ENCODE measurements at places on chromosomes 6 and 20. TPM values are rescaled to one million over a fixed set of nuclear protein-coding genes. Genes with fewer than 3 reads are reported as not detected.

Gene HMGN3
- 134 TPM for total RNA-seq

Gene C4A
- 10.1 TPM for total RNA-seq

Gene KCNK16
- total RNA-seq = not detected

Gene CRYBG1
- 0.07 TPM for total RNA-seq

DNA sequence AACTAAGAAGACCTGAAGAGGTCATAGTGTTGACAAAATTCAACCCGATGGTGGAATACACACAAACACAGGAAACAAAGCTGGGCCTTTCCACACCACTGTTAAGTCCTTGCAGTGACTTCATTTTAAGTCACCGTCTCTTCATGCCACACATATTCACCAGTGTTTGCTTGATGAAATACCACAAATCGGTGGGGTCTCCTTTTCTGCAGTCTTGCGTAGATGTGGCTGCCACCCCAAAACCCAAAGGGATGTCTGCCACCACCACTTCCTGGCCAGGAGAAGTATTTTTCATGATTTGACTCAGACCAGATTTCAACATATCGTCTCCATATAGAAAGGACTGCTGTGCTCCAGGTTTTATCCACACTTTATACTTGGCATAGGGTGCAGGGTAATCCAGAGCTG lies 11.0 kb upstream of the COL10A1 start:
- H3K36me3 ChIP-seq = peaks cover under 1% of the 10 kb centered on the region
- H3K27ac ChIP-seq = no peak overlapping the region
- DNase-seq = no peak

- H3K4me1 ChIP-seq = no peaks in the 10 kb centered on the region
- H3K4me3 ChIP-seq = no peak overlapping the region
- H3K27ac ChIP-seq = no peak overlapping the region
- no peak for DNase-seq
- H3K27me3 ChIP-seq = no peaks in the 10 kb centered on the region
- H3K36me3 ChIP-seq = peaks cover 7% of the 10 kb centered on the region
Measured at GRCh38 chr6:128290221-128290620, 230.2 kb downstream of the PTPRK start.

- DNase-seq = no peak
- H3K4me3 ChIP-seq = no peak overlapping the region
- H3K4me1 ChIP-seq = peaks cover 33% of the 10 kb centered on the region
- H3K27ac ChIP-seq = no peak overlapping the region
Measured at GRCh38 chr20:57503035-57503658, 21.8 kb downstream of the CTCFL start.

DNA sequence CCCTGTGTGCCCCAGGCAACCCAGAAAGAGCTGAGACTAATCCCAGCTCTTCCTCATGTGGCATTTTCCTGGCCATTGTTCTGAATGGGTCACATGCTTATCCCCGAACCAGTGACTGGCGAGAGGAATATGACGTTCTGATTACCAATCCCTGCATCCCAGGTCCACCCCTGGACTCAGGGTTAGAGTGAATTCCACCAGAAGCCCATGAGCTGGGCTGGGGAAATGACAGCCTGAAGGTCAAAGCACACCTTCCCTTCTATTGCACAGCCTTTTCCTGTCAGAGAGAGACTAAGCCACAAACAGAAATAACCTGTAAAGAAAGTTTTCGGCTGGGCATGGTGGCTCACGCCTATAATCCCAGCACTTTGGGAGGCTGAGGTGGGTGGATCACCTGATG lies 70.9 kb downstream of the ZNF217 start:
- H3K27me3 ChIP-seq = no peaks in the 10 kb centered on the region
- H3K4me1 ChIP-seq = peaks cover 4% of the 10 kb centered on the region
- H3K4me3 ChIP-seq = no peak overlapping the region
- no peaks in the 10 kb centered on the region for H3K36me3 ChIP-seq
- DNase-seq = no peak
- no peak overlapping the region for H3K27ac ChIP-seq

DNA sequence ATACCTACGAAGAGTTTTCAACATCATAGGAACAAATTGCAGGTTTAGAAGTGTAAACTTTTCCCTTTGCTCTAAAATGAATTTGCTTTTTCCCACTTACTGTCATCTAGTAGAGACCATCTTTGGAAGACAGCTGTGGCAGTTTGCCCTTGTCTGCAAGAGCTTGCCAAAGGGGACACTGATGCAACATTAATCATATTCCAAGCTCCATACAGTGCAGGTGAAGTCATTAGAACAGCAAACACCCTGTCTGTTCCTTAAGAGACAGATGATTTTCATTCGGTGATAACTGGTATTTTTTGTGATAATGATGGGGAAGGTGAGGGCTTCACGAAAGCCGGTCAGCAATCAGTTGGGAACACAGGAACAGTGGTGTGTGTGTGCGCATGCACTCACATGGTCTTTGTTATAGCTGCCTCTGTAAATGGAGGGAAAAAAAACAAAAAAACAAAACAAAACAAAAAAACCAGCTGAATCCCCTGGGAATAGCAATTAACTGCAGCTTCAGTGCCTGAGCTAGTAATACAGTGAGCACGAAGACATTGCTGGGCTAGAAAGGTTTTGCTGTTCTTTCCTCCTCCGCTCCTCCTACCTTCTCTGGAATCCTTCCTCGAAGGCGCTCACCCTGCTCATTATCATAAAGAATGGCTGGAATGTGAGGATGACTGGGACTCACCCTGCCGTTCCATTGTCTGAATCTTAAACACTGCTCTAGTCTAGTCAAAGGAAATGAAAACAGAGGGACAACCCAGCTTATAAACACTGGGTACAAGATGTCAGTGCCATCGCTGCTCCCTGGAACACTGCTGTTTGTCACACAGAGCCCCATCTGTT lies 35.2 kb upstream of the KIF13A start:
- DNase-seq = peak; percentile 10
- H3K36me3 ChIP-seq = peaks cover 3% of the 10 kb centered on the region
- H3K4me1 ChIP-seq = peaks cover 24% of the 10 kb centered on the region
- H3K27ac ChIP-seq = peak overlapping the region; percentile 98

DNA sequence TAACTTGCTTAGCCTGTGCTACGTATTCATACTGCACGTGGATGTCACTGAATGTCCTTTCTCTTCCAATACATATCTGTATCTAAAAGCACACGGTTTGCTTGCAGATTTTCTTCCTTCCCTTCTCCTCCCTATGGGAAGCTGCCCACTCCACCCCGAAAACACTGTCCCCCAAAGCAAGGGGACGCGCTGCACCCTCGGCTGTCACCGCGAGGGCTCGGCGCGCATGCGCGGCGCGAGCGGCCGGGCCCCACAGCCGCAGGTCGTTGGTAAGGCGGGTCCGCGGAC lies 659 bp downstream of the TMX4 start:
- no peaks in the 10 kb centered on the region for H3K36me3 ChIP-seq
- peak overlapping the region; percentile 93 for H3K4me3 ChIP-seq
- H3K4me1 ChIP-seq = peaks cover 10% of the 10 kb centered on the region
- DNase-seq = no peak
- no peaks in the 10 kb centered on the region for H3K27me3 ChIP-seq

GRCh38 chr20:24701668-24702067 lies 232.2 kb downstream of the SYNDIG1 start:
- H3K4me3 ChIP-seq = no peak overlapping the region
- H3K4me1 ChIP-seq = no peaks in the 10 kb centered on the region
- no peak for DNase-seq
- H3K27ac ChIP-seq = no peak overlapping the region

DNA sequence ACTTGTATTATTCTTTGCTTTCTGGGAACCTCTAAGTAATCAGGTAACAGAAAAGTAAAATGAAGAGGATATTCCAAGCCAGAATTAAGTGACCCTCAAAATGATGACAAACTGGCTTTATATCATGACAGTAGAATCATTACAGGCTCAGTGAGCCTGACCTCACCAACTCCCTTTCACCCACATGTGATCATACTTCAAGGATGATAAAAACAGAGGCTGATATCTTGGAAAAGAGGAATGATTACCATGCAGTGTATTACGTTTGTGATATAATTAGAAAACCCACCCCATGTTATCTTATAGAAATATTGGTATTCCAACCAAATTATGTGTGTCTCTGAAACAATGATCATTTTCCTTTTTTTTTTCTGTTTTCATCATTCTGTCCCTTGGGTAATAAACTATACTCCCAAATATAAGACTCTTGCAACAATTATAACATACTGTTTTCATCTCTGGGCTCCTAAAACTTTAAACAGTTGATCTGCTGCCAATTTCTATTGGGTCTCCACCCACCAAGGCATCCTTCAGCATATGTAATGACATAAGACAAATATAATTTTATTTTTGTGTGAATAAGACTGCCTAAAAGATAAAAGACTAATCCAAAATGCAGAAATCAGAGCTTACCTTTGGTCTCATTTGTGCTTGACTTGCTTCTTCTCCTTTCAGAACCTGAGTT lies 115.7 kb downstream of the DST start:
- no peak overlapping the region for H3K27ac ChIP-seq
- no peak for DNase-seq
- peaks cover 8% of the 10 kb centered on the region for H3K36me3 ChIP-seq
- peak overlapping the region; percentile 31 for H3K4me3 ChIP-seq
- H3K27me3 ChIP-seq = no peaks in the 10 kb centered on the region
- peaks cover 16% of the 10 kb centered on the region for H3K4me1 ChIP-seq

- H3K27ac ChIP-seq = no peak overlapping the region
- H3K36me3 ChIP-seq = no peaks in the 10 kb centered on the region
- H3K4me1 ChIP-seq = peaks cover 38% of the 10 kb centered on the region
- peaks cover 63% of the 10 kb centered on the region for H3K27me3 ChIP-seq
Measured at GRCh38 chr6:108737594-108738546, 110.4 kb upstream of the ARMC2 start.

DNA sequence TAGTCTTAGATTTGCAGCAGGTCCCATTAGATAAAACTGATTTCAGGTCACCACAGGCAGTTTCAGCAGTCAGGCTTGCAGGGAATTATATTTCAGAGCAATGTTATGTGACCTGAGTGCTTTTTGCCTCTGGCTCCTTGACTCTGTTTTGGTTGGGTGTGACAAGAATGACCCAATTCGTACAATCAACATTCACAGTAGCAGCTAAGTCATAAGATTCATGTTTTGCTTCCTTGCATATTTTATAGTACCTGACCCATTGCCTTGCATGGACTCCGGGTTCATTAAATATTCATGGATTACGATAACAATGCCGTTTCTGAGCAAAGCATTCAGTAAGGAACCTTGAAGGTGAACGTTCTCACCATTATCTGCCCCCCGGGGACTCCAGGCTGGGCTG lies 152.0 kb upstream of the CST7 start:
- H3K4me3 ChIP-seq = no peak overlapping the region
- no peaks in the 10 kb centered on the region for H3K36me3 ChIP-seq
- no peak overlapping the region for H3K27ac ChIP-seq
- no peaks in the 10 kb centered on the region for H3K4me1 ChIP-seq
- no peaks in the 10 kb centered on the region for H3K27me3 ChIP-seq

GRCh38 chr6:47163536-47163935 lies 121.4 kb upstream of the ADGRF1 start:
- no peak for DNase-seq
- peaks cover 4% of the 10 kb centered on the region for H3K4me1 ChIP-seq
- no peaks in the 10 kb centered on the region for H3K36me3 ChIP-seq
- H3K27ac ChIP-seq = no peak overlapping the region
- H3K4me3 ChIP-seq = no peak overlapping the region

DNA sequence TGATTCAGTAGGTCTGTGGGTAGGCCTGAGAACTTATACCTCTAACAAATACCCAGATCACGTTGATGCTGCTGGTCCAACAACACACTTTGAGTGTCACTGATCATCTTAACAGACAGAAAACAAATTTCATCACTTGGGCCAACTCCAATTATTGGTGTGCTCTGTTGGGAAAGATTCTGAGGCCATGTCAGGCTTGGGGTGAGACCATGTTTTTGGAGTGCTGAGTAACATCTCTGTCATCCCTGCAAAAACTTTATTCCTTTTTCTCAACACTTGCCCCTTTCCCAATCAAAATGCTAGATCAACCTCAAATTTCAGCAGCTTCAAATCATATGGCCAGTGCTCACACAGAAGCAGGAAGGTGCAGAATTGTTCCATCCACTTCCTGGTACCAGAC lies 108.8 kb upstream of the TENT5A start:
- H3K4me1 ChIP-seq = no peaks in the 10 kb centered on the region
- no peak overlapping the region for H3K27ac ChIP-seq
- DNase-seq = no peak
- H3K4me3 ChIP-seq = no peak overlapping the region
- no peaks in the 10 kb centered on the region for H3K36me3 ChIP-seq

- H3K36me3 ChIP-seq = peaks cover 4% of the 10 kb centered on the region
- no peak overlapping the region for H3K4me3 ChIP-seq
- no peaks in the 10 kb centered on the region for H3K4me1 ChIP-seq
- DNase-seq = no peak
- no peak overlapping the region for H3K27ac ChIP-seq
Measured at GRCh38 chr6:501891-502601, 110.5 kb downstream of the IRF4 start.

GRCh38 chr20:49280463-49281058 lies 2.7 kb upstream of the ZNFX1 start:
- peak overlapping the region; percentile 97 for H3K4me3 ChIP-seq
- peak overlapping the region; percentile 97 for H3K27ac ChIP-seq
- H3K27me3 ChIP-seq = peaks cover 34% of the 10 kb centered on the region
- H3K36me3 ChIP-seq = peaks cover 74% of the 10 kb centered on the region
- peaks cover 83% of the 10 kb centered on the region for H3K4me1 ChIP-seq

DNA sequence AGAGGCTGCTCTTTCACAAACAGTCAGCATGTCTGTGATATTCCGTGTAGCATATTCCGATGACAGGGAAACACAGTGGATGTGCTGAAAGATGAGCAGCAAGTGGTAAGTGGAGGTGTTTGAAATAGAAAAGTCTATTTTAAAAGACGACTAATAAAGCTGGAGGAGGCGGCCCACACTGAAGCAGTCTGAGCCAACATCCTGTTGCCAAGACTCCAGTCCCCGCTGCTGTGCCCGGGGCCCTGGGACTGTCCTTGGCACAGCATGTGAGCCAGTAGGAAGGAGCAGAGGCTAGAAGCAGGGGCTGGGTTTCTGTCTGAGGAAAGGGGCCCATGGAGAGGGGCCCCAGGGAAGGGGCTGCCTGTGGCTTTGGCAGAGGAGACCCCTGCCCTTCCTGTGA lies 351.5 kb upstream of the CHD6 start:
- H3K4me3 ChIP-seq = no peak overlapping the region
- H3K4me1 ChIP-seq = peaks cover 20% of the 10 kb centered on the region
- DNase-seq = no peak
- no peaks in the 10 kb centered on the region for H3K36me3 ChIP-seq
- no peak overlapping the region for H3K27ac ChIP-seq

GRCh38 chr6:135854799-135855198 lies 3.3 kb downstream of the PDE7B start:
- no peak overlapping the region for H3K4me3 ChIP-seq
- H3K27ac ChIP-seq = no peak overlapping the region
- no peaks in the 10 kb centered on the region for H3K27me3 ChIP-seq
- H3K4me1 ChIP-seq = peaks cover 37% of the 10 kb centered on the region
- DNase-seq = no peak
- H3K36me3 ChIP-seq = no peaks in the 10 kb centered on the region

All from neural crest cell (in vitro differentiated cells).